GM19239 (cell line): ENCODE measurements at places on chromosomes 4 and X.

DNA sequence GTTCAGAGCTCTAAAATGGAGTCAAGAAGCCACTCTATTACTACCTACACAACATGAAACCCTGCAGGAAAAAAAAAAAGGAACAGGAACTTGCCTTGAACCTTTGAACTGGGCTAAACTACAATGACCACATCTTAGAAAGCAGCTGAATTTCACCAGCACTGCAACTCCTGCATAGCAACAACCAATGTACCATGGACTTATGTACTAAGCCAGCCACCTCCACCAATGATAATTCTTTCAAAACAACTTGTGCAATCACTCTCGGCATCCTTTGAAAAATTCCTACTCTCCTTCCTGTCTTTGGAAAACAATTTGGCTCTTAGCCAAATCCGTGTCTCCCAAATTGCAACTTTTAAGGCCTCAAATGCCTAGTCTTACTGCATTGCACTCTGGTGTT lies 26.8 kb upstream of the FMR1 start:
- no peak for DNase-seq

DNA sequence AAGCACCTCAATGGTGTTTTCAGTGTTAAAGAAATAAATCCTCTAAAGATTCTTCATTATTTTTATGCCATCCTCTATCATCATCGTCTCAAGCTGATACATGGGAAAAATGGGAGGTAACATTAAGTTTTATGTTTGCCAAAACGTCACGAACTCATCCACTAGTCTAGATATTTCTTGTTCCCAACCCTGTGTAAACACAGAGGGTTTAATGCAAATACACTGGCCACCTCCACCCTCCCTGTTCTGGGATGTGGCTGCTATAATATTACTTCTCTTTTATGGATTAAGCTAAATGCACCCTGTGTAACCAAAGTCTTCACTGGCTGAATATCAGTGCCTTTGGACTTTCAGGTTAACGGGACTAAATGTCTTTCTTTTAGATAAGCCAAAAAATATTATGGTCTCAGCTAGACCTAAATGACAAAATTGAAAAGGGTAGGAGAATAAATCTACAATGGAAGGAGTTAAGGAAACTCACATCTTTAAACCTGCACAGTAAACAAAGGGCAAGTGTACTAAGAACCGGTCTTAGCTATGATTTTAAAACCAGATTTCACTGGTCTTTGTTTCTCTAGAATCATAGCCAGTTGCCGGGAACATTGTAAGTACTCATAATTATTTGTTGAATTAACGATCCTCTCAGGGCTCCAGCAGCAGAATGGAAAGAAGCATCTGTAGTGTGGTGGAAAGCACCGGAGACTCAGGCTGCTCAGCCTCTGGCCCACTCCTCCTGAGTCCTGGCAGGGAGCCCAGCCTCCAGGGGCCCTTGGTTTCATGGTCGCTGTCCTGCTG lies 103.5 kb upstream of the NOCT start:
- no peak for DNase-seq

DNA sequence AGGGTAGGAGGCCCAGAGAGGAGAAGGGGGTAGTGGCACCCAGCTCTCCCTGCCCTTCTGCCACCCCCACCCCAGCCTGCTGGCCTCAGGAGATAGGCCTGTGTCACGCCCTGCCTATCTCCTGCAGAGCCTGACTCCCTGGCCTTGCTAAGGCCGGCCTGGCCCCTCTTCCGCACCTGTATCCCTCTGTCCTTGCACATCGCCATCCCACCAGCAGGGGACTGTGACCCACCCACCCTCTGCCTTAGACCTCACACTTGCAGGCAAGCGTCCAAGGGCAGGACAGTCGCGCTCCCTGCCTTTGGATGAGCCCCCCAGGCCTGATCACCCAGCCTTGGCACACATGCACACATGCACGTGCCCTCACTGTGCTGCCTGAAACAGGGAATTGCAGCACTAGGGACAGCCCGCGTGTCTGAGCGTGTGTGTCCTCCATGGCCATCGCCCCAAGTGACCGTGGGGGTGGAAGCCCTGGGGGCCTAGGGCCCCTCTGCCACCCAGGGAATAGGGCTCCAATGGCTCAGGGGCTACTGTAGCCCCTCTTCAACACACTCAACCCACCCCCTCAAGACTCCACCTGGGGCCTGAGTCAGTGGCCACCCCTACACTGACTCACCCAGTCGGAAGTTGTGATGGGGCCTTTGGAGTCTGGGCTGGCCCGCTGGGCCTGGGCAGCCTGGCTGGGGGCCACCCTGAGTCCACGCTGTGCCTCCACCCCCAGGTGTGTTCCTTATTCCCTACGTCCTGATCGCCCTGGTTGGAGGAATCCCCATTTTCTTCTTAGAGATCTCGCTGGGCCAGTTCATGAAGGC lies 2.1 kb downstream of the SLC6A8 start:
- DNase-seq: no peak

DNA sequence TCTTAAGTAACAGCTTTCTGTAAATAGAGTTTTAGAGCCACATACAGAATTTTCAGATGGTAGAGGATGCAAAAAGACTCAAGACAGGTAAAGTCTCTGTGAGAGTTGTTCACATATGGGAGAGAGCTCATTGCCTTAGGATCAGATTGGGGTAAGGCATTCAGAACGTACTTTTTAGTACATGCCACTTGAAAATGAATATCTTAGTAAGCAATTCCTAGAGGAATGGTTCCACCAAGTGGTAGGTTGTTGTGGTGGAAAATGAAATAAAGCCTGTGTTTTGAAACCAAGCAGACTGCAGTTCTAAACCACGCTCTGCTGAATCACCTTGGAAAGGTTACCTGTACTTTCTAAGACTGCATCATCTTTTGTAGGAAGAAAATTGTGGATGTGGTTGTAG lies 547.0 kb upstream of the LCORL start:
- DNase-seq: no peak

DNA sequence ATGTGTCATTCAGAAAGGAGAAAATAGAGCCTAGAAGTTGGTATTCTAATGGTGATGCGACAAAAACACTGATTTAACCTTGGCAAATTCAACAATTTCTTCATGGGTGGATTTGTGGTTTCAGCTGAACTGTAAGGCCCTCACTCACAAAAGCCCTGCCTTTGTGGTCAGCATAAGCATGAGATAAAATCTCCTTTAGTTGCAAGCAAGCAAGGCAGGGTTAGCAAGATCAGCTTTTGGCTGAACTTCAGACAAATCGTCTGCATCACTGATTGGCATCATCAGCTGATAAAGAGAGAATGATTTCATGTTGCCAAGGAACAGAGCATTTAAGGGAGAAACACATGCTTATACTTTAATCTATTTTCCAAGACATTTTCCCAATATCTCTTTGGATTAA lies 2582.2 kb downstream of the PCDH7 start:
- no peak for DNase-seq

DNA sequence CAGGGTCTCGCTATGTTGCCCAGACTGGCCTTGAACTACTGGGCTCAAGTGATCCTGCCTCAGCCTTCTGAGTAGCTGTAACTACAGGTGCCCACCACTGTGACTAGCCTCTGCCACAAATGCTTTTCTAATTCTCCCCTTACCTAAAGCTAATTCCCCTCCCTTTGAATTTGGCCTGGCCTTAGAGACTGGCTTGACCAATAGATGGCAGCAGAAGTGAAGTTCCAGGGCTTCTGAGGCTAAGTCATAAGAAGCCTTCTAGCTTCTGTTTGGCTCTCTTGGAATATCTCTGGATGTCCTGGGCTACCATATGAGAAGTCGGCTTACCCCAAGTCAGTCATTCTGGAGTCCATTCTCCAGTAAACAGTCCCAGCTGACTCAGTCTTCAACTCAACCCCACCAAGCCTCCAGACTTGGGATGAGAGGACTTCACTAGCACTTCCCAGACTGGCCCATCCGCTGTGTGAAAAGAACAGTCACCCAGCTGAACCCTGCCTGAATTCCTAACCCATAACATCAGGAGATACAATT lies 61.0 kb downstream of the HPRT1 start:
- DNase-seq: no peak
